ENCODE measurements at places on chromosomes 11 and 22.
A peak's percentile ranks its signal among the peaks of the same experiment; 100 is the strongest.

GRCh38 chr11:65640483-65641296 is 2.8 kb downstream of the SIPA1 start:
- no peak for DNase-seq

DNA sequence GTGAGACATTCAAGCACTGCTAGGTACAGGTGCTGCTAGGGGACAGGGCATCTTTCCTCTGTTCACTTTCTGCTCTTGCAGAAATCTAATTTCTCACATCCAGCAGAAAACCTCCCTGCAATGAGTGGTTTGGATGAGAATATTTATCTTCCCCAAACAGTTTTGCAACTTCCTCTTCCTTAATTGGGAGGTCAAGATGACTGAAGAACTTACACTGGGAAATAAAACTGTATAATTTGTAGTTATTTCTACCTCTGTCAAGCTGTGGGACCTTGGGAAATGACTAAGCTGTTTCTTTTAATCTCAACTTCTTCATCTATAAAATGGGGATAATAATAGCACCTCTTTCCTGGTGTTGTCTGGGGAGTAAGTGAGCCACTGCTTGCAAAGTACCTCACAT is 69.8 kb downstream of the PRR5L start:
- DNase-seq = no peak

GRCh38 chr11:26188554-26188953 is 143.4 kb upstream of the ANO3 start:
- no peak for DNase-seq

- DNase-seq = no peak
Measured at GRCh38 chr22:31942091-31942490, 2.2 kb upstream of the YWHAH start.

DNA sequence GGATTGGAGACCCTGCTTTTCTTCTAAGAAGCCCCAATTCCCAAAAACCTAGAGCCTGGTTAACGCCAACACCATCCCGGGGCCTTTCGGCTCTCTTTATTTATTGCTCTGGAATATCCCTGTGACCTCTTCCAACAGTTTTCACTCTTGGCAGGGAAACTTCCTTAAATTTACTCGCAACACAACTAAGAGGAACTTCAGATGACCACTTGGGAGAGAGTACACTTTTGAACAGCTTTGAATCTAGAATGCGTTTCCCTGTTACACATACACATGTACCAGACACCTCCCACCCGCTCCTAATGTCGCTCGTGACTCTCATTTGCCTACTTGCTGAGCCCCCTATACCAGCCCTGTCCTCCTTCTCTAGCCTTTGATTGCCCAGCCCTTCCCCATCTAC is 19.4 kb downstream of the TUBA8 start:
- no peak for DNase-seq

- DNase-seq = no peak
Measured at GRCh38 chr22:44753189-44754042, 1.0 kb downstream of the ARHGAP8 start.

GRCh38 chr11:118530683-118531596 is at the start of gene TMEM25:
Gene TMEM25, plus strand, starts transcription at chr11:118531192. Its CDS starts 610 bp downstream, at chr11:118531802.
- DNase-seq = peak; percentile 72

GRCh38 chr11:129248618-129249017 is 56.5 kb upstream of the ARHGAP32 start:
- DNase-seq = no peak

GRCh38 chr11:10603721-10604297 is 35.3 kb upstream of the LYVE1 start:
- no peak for DNase-seq

GRCh38 chr22:46848197-46848596 is 85.7 kb downstream of the TBC1D22A start:
- DNase-seq = no peak

- no peak for DNase-seq
Measured at GRCh38 chr11:2529173-2529572, 84.4 kb downstream of the KCNQ1 start.

DNA sequence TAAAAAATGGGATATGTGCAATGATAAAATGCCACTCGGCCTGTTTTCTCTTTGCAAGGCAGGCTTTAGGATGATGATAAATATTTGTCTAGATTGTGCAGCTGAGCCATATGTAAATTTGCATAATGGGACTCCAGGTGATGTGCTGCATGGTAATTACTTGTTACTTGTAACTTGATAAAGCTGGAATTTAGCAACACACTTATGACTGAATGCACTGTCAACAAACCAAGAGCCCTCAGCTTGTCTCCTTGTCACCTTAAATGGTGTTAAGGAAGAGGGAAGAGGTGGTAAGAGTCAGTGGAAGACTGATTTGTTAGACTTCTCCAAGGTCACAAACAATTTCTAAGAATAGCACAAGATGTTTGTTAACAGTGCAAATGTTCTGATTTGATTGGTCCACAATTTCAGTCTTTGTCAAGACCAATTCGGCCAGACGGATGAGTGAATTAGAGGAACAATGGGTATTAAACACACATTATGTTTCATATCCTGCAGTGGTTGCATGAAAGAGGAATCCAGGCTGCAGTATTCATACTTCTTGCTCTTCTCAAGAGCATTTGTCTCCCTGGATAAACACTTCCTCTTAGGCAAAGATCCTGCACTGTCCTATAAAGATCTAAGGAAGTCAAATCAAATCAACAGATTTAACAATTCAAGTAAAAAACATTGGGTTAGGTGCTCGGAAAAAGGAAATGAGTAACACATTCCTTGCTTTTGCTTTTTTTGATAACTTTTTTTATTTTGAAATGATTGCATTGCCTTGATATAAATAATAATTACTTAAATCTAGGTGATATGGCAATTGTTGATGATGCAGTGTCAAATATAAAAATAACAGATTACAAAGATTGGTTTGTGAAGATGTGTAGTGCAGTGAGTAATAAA is 448.3 kb upstream of the DDI1 start:
- no peak for DNase-seq

GRCh38 chr11:59180168-59180776 is 8.3 kb downstream of the DTX4 start:
- no peak for DNase-seq

DNA sequence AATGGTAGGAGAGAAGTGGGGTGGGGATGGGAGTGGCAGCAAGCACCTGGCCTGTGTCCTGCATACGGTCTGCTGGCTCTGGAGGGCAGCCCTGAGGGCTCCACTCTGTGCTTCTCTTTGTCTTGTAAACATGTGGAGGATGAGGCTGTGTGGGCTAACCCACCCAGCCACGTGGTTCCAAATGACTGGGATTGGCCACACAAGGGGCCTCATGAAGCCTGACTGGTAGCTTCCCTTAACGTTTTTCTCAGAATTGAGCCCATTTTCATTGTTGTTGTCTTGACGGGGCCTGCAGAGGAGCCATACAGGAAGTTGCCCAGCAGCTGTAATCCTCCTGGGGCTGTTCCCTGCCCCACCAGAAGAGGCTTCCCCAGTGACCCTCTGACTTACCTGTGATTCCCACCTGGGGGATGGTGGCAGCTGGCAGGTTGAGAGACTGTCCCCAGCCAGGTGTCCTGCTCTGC is 18.0 kb downstream of the DERL3 start:
- no peak for DNase-seq

DNA sequence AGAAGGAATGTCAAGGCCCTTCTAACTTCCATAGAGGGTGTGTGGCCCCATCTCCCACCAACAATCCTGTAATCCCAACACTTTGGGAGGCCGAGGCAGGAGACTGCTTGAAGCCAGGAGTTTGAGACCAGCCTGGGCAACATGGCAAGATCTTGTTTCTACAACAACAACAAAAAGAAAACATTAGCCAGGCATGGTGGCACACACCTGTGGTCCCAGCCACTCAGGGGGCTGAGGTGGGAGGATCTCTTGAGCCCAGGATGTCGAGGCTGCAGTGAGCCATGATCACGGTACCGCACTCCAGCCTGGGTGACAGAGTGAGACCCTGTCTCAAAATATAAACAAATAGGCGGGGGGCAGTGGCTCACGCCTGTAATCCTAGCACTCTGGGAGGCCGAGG is 16.9 kb downstream of the TSPAN32 start:
- DNase-seq = no peak

- no peak for DNase-seq
Measured at GRCh38 chr11:60786811-60787567, 1.9 kb downstream of the MS4A10 start.

DNA sequence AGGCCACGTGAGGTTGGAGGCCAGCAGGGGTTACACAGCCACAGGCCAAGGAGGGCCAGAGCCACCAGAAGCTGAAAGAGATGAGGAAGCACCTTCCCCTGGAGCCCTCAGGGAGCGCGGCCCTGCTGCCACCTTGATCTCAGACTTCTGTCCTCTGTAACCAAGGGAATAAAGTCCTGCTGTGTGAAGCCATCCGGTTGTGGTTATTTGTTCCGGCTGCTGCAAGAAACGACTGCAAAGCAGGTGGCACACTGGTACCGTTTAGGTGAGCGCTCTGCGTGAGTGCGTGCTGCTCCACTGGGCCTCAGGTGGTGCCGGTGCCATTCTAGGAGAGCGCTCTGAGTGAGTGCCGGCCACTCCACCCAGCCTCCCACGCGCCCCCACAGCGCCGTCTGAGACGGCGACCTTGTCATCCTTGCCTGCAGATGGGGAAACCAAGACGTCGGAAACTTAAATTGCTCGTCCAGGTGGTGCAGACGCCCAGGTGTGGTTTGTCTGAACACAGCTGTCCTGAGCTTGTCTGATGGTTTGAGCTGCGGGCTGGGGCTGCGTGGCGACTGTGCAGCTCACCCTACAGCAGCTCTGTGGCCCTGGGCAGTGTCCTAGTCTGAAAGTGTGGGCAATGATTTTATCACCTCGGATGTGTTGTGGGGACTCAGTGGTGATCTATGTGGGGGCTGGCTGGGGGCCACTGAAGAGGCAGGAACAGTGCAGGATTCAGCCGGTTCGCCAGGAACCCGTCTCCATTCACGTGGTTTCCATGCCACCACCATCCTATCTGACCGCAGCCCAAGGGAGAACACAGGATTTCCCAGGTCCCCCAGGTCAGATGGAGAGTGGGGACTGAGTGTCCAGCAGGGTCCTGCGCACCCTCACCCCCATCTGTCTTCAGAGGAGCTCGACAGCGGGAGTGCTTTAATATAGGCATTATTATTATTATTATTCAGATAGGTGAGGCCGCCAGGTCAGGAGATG is 4.6 kb upstream of the MRGPRG start:
- no peak for DNase-seq

DNA sequence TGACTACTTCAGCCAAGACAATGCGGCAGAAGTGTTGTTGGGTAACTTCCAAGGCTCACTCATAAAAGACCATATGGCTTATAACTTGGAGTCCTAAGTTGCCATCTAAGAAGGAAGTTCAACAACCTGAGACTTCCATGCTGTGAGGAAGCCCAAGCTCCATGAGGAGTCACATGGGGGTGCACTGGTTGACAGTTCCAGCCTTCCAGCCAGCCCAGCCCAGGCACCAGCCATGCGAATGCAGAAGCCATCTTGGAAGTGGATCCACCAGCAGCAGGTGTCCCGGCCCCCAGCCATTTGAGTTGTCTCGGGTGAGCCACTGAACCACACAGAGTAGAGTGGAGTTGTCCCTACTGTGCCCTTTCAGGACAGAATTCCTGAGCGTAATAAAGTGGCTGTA is 32.8 kb upstream of the WNT7B start:
- DNase-seq = no peak

GRCh38 chr11:10584071-10584501 is 15.6 kb upstream of the LYVE1 start:
- DNase-seq = no peak

DNA sequence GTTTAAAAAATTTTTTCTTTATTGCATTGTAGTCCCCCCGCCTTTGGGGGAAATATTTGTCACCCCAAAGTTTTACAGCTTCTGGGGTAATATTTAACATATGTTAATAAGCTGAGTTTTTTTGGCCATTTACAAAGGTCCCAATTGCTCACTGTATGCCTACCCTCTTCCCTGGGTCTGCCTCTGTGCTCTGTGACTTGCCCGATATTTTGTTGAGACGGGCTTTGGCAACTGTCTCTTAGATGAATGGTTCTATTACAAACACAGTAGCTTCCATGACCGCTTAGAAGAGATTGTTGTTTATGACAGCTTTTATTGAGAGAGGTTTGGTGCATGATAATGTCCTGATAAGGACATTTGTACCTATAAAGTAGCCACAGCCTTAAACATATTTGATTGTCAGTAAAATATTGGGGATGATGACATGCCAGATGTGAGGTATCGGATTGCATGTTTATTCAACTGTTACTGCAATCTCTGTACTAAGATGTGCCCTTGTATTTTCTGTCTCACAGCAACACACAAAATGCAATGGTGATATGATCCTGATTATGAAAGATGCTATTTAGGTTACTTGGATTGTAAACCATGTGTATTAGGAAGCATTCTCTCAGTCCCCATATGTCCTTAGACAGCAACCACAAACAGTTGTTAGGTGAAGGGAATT is 103.1 kb downstream of the TEAD1 start:
- DNase-seq = no peak

GRCh38 chr11:102564110-102564509 is 33.6 kb upstream of the MMP7 start:
- no peak for DNase-seq

DNA sequence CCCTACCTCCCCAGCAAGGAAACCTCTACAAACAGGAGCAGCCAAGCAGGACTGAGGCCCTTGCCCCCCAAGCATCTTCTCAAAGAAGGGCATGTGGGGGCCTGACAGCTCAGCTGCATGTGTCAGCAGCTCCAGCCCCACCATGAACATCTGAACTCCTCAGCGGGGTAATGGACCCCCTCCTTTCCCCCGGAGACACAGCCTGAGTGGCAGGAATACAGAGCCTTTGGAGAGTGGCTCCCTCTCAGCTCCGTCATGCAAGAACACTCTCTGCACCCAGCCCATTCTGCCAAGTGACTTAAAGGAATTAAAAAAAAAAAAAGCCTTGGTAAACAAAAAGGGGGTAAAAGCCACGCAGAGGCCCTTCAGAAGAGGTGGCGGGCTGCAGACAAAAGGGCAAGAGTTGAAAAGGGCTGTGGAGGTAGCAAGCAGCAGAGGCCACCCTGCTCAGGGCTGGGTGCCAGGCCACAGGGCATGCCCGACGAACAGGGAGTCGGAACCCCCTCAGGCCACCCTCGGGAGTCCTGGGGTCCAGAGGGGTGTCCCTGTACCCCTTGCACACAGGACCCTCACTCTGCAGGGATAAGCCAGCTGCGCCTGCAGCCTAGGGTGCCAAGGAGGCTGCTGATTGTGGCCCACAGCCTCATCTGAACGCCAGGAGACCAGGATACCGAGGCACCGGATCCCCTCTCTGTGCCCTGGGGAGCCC is 62.5 kb downstream of the MACROD1 start:
- no peak for DNase-seq

DNA sequence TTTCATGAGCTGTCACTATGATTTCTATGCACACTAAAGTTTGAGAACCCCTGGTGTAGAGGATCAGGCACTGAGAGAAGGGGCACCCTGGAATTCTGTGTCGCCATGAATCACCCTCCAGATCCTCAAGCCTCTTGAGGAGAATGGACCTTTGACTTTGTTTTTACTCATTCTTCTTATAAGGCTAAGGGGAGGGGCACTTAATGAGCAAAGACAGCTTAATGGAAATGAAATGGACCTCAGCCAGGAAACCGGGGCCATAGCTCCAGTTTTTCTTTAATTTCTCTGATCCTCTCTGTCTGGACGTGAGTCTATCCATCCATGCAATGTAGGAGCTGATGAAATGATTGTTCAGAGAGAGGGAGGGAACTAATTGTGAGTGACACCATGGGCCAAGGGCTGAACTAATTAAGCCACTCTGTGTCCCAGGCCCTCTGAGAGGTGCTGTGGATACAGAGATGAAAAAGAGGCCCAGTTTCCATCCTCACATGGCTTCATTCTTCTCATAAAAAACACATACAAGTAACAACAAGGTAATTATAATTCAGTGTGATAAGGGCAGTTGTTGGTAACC is 32.8 kb downstream of the OR2AT4 start:
- DNase-seq = no peak
